Fibroblast of pulmonary artery (primary cell): ENCODE measurements at places on chromosomes 2 and 18.

DNA sequence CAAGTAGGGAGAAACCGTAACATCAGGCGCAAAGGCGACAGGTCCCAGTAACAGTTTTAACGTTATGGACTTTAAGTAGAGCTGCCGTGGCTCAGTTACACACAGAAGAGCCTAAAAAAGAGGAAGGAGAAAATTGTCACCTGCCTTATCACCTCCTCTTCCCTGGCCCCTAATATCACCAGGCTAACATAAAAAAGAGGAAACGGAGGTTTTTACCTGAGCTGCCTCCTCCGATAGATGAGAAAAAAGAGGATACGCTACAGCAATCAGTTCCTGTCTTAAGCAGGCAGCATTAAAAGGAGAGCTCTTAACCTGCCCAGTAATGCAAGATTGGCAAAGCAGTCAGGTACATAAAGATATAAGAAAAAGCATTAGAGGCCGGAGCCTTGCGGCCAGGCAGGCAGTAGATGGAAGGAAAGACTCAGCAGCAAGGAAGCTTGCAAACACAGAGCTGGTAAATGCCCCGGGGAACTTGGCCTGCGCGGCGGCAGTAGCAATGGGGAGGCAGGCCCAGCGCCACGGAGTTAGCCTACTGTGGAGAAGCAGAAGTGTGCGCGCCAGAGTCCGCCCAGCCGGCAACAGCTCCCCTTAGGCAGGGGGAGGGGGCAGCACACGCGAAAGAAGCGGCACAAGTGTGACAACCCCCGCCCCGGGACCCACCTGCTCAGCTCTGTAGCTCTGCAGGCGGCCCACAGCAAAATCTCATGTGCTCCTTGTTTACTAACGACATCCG, 116.3 kb upstream of the SCN7A start:
- no peak for DNase-seq

DNA sequence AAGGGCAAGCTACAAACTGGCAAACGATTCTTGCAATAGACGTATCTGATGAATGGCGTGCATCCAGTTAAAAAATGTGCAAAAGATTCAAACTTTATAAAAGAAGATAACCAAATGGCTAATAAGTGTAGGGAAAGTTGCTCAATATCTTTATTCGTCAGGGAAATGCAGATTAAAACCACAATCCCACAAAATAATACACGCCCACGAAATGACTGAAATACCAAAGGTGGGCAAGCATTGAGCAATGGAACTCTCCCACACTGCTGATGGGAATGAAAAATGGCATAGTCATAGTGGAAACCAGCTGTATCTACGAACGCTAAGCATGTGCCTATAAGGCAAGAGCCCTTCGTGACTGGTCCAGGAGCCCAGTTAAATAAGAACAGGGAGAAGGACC, 168.6 kb upstream of the SIX2 start:
- DNase-seq: peak; percentile 99

DNA sequence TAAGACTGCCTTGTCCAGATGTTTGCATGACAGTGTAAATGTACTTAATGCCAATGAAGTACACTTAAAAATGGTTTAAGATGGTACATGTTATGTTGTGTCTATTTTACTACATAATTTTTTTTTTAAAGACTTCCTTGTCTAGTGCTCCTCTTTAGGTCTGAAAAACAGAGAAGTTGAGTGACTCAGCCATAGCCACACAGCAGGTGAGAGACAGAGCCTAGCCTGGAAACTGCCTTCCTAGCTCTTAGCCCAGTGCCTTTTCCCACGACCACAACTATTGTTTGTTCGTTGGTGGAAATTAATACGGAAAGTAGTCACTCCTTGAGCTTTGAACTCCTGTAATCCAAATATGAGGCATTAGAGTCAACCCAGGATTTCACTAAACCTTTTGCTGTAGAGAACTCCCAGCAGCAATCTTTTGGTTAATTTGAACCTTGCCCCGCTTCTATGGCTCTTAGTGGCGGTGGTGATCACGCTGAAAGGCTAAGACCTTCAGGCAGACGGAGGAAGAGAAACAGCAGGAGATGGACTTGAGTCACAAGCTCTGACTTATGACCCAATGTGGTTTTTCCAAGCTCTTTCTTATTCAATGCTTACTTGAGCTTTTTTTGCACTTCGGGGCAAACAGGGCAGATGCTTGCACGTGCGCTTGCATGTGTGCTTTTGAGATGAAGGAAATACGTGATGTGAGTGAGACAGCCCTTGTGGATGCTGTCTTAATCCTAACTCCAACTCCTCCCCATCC, 21.2 kb downstream of the TRIB2 start:
- peak; percentile 29 for DNase-seq

- DNase-seq: no peak
Measured at GRCh38 chr2:211609127-211609526, 929.5 kb downstream of the ERBB4 start.

- DNase-seq: peak; percentile 41
Measured at GRCh38 chr2:120243211-120243610, 9.4 kb upstream of the RALB start.

- no peak for DNase-seq
Measured at GRCh38 chr18:59963229-59963628, 63.4 kb downstream of the PMAIP1 start.

DNA sequence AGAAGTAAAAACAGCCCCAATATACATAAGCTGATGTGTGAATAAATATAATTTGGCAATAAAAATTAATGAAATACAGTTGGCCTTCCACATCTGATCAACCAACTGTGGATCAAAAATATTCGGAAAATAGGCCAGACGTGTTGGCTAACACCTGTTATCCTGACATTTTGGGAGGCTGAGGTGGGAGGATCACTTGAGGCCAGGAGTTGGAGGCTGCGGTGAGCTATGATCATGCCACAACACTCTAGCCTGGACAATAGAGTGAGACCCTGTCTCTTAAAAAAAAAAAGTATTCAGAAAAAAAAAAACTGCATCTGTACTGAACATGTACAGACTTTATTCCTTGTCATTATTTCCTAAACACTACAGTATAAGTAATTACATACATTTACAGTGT, 11.5 kb upstream of the PUS10 start:
- no peak for DNase-seq

- no peak for DNase-seq
Measured at GRCh38 chr2:26347286-26347865, 787 bp upstream of the ADGRF3 start.

DNA sequence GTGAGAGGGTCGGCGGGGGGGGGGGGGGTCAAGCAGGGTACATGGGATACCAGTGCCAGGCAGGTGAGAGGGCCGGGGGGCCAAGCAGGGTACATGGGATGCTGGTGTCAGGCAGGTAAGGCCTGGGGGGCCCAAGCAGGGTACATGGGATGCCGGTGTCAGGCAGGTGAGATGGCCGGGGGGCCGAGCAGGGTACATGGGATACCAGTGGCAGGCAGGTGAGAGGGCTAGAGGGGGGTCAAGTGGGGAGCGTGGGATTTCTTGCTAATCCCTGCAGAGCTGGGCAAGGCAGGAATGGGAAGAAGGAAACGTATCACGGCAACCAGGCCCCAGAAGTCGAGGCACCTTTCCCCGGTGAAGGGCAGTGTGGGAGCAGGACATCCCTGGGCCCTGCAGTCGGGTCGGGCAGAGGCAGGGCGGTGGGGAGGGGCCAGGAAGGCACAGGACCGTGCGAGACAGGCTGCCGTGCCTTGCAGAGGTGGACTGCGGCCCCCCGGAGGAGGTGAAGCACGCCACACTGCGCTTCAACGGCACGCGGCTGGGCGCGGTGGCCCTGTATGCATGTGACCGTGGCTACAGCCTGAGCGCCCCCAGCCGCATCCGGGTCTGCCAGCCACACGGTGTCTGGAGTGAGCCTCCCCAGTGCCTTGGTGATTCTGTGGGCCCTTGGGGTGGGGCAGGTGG, 49.3 kb downstream of the MTERF4 start:
- DNase-seq: no peak
